ENCODE measurements at places on chromosomes 2 and 18.

- DNase-seq = peak; percentile 93
These were observed at the start of gene TMEM185B for GRCh38 chr2:120223034-120223912. Gene TMEM185B, minus strand, starts transcription at chr2:120223400. Its CDS starts 424 bp downstream, at chr2:120222976.

DNA sequence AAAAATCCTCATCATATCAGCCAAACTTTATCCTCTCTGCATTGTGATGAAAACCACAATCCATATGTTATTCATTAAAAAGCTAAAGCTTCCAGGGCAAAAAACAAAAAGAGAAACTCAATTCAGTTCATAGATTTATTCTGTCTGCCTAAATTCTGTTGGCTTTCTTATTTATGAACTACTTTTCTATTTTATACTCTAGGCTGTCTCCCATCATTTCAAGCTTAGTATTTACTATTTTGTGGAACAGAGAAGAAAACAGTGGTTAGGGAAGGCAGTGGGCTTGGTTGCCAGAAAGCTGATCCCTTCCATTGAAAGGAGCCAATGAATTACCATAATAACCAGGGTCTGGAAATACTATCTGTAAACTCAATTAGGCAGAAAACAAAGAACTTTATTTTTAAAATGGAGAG is 71.8 kb downstream of the RAPH1 start:
- DNase-seq = peak; percentile 60

DNA sequence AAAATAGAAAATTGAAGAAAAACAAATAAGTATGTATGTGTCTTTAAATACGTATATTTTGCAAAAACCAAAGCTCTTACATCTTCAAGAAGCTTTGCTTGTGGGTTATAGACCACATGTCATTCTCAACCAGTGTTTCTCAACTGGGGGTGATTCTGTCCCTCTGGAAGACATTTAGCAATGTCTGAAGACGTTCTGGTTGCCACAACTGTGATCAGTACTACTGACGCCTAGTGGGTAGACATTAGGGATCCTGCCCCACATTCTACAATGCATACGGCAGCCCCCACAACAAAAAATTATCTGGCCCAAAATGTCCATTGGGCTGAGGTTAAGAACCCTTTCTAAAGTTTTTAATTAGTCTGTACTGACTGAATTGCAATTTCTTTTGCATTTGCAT is 48.4 kb downstream of the UNC50 start:
- DNase-seq = no peak

- no peak for DNase-seq
These were observed 100.8 kb upstream of the KCTD1 start for GRCh38 chr18:26649193-26649543.

DNA sequence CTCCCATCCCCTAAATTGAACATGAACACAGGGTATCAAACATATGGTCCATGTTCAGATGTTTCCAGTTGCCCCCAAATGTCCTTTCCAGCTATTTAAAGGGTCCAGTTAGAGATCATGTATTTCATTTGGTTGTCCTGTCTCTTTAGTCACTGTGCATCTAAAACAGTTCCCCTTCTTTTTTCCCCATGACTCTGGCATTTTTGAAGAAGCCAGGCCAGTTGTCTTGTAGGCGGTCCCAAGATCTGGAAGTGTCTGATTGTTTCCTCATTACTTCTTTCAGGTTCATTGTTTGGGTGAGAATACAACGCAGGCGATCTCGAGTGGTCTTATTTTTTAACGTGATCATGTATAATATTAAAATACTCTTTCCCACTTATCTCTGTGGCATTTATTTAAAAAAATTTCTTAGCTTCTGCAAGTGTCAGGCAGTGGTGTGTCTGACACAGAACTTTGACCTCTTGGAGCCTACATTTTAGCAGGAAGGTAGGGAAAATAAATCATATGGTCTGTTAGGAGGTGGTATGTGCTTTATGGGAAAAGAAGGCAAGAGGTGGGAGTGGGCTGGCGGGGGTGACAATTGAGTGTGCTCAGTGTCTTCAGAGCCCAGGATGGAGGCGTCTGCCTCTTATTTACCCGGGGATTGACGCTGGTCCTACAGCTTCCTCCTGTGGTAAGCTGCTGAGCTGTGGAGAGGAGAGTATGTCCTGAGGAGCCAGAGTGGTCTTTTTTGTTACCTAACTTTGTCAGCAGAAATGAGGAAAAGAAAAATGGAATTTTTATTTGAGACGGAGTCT is 8.1 kb downstream of the RAB31 start:
- no peak for DNase-seq

DNA sequence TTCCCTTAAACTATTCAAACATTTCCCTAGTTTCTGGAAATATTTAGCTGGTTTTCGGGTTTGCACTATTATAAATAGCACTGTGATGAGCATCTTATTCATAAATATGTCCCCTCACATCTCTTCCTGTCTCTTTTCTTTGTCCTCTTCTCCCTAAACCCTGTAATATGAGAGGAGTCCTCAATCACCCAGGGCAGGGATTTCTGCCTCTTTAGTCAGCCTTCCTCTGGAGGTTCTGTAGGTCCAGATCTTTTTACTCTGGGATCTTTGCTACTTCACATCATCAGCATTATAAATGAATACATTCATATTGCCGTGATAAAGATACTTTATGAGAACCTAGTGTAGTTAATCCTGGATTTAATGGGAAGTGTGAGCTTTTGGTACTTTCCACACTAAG is 87.9 kb upstream of the TTN start:
- DNase-seq = no peak

DNA sequence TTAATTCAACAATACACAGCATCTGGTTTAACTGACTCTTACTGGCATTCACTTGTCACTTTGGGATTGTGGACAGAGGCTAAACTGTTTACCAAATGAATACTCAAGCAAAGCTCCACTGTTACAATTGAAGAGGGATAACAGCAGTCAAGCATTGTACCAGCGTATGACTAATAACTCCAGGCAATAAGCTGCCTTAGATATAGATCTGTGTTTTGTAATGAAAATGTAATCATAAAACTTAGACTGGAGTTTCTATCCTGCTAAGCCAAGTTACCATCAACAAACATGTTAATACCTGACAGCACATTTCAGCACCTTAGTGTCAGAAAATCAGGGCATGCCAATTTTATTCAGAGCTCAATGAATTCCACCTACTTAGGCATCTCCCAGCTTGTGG is 889.5 kb downstream of the EPHA4 start:
- no peak for DNase-seq

DNA sequence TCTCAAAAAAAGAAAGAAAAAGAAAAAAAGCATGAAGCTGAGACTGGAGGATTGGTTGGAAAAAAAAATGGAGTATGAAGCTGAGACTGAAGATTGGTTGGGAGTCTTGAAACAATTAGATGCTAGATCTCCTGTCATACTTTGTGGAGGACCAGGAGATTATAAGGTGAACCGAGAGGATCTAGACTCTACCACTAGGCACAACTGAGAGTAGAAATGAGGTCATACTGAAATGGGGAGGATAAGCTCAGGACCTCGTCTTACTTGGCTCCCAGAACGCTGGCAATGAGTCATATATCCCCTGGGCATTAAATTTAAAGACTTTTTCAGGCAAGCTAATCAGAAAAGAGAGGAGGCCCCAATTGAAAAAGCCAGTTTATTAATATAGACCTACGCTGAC is 3.3 kb upstream of the ORC2 start:
- DNase-seq = no peak

DNA sequence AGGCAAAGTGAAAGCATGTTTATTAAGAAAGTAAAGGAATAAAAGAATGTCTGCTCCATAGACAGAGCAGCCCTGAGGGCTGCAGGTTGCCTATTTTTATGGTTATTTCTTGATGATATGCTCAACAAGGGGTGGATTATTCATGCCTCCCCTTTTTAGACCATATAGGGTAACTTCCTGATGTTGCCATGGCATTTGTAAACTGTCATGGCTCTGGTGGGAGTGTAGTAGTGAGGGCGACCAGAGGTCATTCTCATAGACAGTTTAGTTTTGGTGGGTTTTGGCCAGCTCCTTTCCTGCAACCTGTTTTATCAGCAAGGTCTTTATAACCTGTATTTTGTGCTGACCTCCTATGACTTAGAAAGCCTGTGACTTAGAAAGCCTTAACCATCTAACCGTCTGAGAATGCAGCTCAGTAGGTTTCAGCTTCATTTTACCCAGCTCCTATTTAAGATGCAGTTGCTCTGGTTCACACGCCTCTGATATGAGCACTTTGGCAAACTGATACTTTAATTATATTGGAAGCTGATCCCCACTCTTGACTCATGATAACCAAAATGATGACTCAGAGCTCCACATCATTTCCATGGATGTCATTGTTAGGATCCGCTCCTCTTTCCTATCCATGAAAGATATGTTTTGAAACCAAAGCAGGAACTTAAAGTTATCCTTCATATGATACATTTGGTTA is 14.5 kb upstream of the ERMN start:
- DNase-seq = no peak

- peak; percentile 72 for DNase-seq
These were observed at the start of gene GYPC for GRCh38 chr2:126655500-126656430. Gene GYPC, plus strand, starts transcription at chr2:126656158. Its CDS starts 106 bp downstream, at chr2:126656264.

GRCh38 chr2:148071351-148071750 is 50.5 kb downstream of the MBD5 start:
- no peak for DNase-seq

DNA sequence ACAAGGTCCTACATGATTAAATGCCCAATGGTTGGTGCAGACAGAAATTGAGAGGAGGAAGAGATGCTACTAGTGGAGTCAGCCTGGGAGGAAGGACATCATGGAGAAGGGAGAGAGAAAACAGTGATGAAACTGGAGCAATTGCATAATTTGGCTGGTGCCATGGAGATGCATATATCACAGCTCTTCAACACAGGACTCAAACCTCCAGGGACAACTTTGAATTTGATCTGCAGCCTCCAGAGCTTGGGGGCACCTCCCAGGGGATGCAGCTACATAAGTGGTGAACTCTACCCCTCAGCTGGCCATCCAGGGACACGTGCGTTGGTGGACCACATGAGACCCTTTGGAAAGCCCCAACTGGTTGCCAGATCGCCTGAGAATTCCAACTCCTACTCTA is 80.4 kb downstream of the CTAGE1 start:
- no peak for DNase-seq

GRCh38 chr2:172079416-172079815 is 5.9 kb upstream of the DLX1 start:
- no peak for DNase-seq

DNA sequence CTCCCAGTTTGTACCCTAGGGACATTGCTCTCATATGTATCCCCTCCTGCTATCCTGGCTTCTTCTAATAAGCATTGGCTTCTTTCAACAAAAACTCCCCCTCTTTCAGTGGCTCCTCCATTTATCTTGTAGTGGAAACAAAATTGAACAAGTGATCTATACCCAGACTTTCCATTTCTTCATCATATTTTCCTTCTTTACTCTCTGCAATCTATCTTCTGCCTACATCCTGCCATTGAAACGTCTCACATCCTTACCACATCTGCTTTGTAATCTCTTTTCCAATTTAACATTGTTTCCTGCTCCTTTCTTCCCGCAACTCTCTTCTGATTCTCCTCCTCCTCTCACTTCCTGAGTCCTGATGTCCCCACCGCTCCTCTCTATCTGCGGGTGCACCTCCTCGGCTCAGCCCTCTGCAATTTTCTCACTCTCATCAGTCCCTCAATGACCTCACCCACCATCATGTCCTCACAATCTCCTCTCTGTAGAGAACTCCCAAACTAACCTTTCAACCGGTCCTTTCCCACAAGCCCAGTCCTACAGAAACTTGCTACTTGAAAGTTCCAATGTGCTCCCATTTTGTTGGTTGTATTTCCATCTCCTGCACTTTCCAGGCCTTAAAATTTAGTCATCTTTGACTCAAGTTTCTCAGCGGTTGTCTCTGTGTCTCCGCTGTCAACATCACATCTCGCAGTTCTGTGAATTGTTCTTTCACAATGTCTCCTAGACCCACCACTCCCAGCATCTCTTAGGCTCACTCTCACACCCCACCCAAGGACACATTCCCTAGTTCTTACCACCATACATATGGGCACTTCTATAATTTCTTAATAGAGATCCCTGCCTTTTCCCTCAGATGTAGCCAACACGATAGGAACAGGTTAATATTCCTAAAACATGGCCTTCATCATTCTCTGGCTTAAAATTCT is 24.0 kb downstream of the MAP3K19 start:
- DNase-seq = no peak

DNA sequence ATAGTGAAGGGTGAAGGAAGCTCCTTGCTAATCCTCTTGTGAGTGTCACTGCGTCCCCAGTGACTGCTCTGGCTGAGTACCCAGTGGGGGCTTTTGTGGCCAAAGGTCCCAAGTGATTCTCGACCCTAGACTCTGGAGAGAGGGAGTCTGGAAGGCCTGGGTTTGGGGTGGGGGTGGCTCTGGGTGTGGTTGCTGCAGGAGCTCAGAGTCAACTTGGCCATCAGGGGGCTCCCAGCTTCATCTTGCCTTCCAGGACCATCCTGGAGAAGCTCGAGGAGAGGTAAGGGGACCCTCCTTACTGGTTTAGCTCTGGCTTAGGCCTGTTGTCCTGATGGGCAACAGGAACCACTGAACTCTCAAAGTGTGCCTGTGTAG is 592 bp downstream of the PSD4 start:
- DNase-seq = no peak

- DNase-seq = no peak
These were observed 42.9 kb upstream of the EML6 start for GRCh38 chr2:54680397-54681041.

DNA sequence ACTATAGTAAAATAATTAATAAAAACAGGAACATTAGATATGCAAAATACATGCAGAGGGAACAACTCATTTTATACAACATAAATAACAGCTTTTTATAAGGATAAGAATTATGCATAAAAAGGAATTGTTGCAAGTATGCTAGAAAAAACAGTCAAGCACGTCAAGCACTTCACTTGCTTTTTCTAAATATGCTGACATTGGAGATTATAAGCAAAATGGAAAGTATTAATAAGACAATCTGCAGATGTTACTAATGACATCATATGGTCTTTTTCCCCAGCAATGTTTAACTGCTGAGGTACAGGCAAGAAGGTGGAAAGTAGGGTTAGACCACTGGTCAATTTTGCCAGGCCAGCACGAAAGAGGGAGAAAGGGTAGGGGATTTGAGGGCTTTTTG is 111.7 kb downstream of the HIBCH start:
- no peak for DNase-seq

DNA sequence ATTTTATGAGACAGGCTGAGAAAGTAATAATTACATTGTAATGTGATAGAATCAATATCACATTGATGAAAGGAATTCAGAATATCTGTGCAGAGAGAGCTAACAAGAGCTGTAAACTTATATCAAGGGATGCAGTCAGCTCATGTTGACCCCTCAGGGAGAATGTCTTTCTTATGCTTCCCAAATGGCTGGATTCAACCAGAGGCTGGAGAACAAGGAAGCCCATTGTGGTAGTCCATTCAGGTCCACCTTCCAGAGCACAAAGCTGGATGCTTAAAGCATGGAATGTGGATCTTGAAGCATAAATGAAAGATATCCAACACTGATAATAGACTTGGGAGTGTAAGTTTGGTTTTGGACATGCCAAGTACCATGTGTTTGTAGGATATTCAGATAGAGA is 220.0 kb downstream of the FIGN start:
- DNase-seq = no peak

GRCh38 chr2:96403481-96403880 is 67.9 kb downstream of the NCAPH start:
- DNase-seq = no peak

DNA sequence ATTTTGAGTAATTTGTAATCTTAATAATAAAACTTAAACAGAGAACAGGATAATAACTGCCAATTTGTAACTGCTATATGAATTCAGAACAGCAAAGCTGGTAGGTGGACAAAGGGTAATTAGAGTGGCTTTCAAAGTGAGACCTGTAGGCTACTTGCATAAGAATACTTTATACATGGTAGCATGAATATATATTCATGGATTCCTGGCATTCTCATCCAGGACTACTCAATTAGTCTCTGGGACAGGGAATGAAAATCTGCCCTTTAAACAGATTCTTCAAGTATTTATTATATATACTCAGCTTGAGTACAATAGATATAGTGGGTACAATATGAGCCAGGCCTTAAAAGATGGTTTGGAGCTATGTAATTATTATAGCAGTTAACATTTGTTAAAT is 419.9 kb downstream of the PIK3C3 start:
- no peak for DNase-seq
